Putamen (tissue), 1 donor: ENCODE measurements at places on chromosomes 5 and 9.

DNA sequence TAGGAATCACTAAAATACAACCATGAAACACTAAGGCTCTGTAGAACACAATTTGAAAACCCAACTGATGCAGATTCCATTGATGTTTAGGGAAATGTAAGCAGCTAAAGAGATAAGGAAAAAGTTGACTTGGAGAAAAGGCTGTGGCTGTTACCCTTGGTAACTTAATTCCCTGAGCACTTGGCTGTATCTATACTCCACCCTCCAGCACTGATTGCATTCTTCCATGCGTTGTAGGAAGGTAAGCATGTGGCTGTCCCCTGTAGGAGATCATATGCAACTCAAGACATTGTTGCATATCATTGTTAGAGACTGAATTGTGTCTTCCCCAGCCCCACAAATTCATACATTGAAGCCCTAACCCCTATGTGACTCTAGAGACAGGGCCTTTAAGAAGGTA, 184.5 kb downstream of the CEMIP2 start:
- no peak for DNase-seq

DNA sequence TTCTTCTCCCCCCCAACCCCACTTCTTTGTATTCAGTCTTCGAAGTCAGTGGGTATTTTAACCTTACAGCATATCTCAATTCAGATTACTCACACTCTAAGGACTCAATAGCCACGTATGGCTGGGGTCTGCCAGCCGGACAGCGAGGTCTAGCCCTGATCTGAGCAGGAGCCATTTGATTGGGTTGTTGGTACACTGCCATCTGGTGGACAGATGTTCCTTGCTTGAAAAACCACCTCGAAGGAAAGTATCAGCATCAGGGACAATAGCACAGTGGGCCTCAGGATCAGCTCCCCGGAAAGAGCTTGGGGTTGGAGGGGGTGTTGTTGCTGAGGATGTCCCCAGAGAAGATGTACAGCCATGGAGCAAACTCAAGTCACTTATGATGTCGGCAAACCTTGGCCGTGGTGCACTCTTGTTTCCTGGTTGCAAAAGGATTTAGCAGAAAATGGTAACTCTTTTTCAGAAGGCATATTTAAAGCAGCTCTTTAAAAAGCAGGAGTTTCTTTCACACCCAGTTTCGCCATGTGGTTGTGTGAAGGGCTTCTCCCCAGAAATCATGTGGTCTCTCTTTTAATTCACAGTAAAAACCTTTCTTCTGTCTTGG, 31.7 kb upstream of the KCNMB1 start:
- peak; percentile 47 for DNase-seq

DNA sequence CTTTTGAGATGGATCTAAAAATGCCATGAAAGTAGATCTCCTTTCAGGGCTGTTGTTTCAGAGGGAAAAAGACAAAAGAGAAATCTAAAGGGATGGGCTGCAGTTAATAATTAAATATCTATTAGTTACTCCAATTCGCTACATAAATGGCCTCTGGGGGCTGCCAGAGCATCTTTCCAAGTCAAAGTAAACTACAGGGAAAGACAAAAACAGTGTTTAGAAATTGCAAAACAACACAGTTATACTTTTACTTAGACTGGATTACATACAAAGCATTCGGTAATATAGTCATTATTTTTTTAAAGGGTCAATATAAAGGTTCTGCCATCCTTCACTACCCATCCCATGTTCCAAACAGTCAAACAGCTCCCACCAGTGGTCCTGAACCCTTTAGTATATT, 853.5 kb upstream of the DMAC1 start:
- no peak for DNase-seq

DNA sequence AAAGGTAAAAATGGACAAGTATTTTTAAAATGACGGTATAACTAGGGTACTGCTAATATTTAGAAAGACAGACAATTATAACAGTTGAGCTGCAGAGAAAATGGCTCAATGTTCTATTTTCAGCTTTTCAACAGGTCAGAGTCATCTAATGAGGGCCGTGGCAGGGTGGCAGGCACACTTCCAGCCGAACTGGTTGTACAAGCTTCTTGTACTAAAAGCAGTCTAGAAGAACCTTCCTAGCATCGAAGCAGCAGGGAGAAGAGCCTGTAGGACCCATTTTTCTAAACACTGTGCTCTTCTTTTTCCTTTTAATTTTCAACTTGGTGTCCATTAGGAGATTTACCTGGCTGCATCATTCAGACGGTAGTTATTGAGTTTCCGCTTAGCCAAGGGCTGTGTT, 85.6 kb downstream of the SLC28A3 start:
- DNase-seq: no peak

- DNase-seq: no peak
These were observed 119.1 kb upstream of the COL5A1 start for GRCh38 chr9:134522502-134522848.

- DNase-seq: no peak
These were observed 4.0 kb downstream of the ANKRD55 start for GRCh38 chr5:56229111-56229510.

DNA sequence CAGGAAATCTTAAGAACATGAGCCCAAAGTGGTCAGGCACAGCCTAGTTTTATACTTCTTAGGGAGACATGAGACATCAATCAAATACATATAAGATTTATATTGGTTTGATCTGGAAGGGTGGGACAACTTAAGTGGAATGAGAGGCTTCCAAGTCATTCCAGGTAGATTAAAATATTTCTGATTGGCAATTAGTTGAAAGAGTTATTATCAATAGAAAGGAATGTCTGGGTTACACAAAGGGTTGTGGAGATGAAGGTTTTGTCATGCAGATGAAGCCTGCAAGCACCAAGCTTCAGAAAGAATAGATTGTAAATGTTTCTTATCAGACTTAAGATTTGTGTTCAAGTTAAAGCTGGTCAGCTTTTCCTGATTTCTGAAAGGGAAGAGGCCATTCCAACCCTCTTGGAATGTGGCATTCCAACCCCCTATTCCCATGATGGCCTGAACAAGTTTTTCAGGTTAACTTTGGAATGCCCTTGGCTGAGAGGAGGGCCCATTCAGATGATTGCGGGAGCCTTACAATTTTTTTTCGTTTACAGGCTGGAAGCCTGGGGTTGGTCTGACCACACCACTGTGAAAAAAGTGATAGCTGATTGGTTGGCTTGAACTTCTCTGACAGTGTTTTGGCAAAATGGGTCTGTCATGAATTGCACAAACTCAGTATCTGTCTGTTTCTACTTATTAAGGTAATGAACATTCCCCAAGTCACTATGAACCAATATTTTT, 245.6 kb upstream of the RAI14 start:
- no peak for DNase-seq

DNA sequence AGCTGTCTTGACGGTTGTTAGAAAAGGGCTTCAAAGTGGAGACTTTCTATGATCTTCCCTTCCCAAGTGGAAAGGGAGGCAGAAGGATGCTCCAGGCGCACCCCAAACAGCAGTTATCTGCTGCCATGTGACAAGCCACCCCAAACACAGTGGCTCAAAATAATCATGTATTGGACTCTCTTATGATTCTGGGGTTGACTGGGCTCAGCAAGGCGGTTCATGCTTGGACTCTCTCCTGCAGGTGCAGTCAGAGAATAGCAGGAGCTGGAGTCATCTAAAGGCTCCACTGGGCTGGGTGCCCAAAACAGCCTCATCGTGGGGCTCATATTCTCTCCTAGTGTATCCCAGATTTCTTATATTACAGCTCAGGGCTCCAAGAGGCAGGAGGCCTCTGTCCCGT, 177.6 kb upstream of the IER5L start:
- no peak for DNase-seq

GRCh38 chr5:15798006-15798405, 298.0 kb downstream of the FBXL7 start:
- no peak for DNase-seq

DNA sequence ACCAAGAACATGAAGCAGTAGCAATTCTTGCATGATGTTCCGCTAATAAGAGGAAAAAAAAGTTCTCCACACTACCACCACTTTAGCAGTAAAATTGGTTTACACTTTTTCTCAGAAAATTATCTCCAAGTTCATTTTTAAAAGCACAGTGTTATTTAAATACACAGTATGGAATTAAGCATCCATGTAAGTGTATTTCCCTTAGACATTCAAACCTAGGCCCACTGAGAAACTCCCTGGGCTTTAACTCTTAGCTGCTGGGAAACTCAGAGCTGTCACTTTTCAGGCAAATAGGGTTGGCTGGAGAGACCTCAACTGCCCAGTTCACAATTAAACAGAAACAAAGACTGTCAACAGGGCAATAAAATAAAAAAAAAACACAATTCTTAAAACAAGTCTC, 2.7 kb downstream of the GNAQ start:
- no peak for DNase-seq

DNA sequence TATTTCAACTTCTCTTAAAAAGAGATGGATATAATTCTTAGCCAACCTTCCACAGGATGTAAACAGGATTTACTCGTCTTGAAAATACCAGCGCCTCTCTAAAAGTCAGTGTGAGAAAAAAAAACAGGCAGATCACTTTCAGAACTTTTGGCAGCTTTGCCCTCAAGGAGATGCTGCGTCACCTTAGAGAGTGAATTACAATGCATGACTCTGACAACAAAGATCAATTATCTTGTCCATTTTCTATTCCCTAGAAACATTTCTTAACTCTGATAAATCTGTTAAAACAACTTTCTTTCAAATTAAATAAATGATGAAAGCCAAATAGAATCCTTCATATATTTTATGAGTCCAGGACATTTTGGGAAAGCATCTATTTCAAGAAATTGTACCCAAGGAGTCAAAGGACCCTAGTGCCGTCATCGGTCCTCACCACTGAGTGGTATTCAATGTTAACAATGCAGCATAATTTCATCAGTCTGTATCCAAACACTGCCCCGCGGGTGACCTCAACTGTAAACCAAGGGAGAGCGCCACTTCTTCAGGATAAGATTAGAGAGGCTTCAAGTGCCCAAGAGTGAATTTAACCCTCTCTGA, 536.0 kb downstream of the PDE4D start:
- no peak for DNase-seq

- DNase-seq: no peak
These were observed 12.3 kb upstream of the OBP2A start for GRCh38 chr9:135533674-135534073.

- DNase-seq: no peak
These were observed 145.6 kb upstream of the CDH12 start for GRCh38 chr5:22998774-22999173.

GRCh38 chr9:71036501-71036900, 84.9 kb downstream of the TRPM3 start:
- DNase-seq: peak; percentile 20

DNA sequence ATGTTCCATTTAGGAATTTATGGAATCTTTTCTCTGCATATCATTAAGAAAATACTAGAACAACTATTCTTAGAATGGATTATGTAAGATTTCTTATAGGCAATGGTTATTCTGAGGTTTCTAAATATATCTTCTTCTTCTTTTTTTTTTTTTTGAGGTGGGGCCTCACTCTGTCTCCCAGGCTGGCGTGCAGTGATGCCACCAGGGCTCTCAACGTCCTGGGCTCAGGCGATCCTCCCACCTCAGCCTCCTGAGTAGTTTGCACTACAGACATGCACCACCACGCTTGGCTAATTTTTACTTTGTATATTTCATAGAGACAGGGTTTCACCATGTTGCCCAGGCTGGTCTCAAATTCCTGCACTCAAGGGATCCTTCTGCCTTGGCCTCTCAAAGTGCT, 137.2 kb downstream of the SREK1 start:
- DNase-seq: no peak

GRCh38 chr5:52787600-52788504, at the start of the genes ITGA1 and PELO:
Gene ITGA1 (plus strand): TSS chr5:52787916. CDS start chr5:52788354, 438 bp downstream.
Gene PELO (plus strand): TSS chr5:52787916. CDS start chr5:52800395, 12,479 bp downstream.
- DNase-seq: peak; percentile 19

DNA sequence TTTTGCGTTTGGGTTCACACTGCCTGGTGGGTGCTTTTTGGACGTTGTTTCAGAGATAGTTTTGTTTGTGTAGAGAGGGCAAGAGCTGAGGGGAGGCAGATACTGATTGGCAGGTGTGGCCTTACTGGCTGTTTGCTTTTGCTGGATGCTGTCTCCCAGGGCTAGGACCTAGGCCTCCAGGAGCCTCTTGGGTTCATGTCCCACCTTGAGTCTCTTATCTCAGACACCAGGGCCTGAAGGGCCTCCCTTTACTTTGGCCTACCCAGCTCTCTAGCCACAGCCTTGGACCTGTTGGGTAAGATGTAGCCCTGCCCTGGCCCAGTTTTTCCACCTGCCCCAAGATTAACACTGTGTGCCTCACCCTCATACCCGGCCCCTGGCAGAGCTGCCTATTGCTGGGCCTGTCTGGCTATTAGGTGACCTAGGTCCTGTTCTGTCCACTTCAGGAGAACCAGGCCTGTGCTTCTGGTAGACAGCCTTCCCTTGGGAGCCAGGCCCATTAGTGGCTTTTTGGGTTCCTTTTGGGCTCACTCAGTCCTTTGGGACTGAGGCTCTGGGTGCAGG, 13.4 kb downstream of the PTPA start:
- DNase-seq: no peak

DNA sequence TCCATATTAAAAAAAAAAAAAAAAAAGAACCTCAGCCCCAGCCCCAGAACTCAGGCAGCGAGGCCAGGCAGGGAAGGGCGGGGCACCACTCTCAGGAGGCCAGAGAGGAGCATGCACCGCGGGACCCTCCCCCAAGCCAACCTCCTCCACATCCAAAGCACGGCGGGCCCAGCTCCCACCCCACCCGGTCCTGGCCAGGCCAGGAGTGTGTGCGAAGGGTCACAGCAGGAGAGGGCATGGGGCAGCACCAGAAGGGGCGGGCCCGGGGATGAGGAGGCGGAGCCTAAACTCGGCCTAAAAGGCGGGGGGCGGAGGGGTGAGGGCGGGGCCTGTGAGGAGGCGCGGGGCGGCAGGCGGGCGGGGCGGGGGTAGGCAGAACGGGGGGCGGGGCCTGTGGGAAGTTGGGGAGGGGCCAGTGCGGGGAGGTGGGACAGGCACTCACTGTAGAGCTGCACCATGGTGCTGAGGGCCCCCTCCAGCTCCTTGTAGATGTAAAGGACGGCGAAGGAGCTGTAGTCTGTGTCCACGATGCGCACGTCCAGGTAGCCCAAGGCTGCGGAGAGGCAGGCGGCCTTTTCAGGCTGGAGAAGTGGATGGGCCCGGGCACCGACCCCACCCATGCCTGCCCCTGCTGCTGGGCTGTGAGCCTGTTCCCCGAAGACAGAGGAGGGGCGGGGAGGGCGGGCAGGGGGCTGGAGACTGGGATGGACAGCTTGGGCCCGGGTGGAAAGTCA, 1.2 kb downstream of the LCN15 start:
- no peak for DNase-seq
